Nucleus accumbens (tissue), 56 donors: ENCODE measurements at places on chromosomes 6 and 20.

DNA sequence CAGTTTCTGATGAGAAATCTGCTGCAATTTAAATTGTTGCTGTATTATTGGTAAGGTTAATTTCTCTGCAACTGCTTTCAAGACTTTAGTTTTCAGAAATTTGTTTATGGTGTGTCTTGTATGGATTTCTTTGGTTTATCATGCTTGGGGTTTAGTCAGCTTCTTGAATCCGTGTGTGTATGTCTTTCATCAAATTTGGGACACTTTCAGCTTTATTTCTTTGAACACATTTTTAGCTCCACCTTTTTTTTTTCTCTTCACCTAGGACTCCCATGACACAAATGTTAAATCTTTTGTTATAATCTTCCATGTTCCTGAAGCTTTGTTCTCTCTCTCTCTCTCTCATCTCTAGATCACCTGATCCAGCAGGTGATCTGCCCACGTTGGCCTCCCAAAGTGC lies 13.4 kb upstream of the TP53TG5 start:
- DNase-seq = no peak

DNA sequence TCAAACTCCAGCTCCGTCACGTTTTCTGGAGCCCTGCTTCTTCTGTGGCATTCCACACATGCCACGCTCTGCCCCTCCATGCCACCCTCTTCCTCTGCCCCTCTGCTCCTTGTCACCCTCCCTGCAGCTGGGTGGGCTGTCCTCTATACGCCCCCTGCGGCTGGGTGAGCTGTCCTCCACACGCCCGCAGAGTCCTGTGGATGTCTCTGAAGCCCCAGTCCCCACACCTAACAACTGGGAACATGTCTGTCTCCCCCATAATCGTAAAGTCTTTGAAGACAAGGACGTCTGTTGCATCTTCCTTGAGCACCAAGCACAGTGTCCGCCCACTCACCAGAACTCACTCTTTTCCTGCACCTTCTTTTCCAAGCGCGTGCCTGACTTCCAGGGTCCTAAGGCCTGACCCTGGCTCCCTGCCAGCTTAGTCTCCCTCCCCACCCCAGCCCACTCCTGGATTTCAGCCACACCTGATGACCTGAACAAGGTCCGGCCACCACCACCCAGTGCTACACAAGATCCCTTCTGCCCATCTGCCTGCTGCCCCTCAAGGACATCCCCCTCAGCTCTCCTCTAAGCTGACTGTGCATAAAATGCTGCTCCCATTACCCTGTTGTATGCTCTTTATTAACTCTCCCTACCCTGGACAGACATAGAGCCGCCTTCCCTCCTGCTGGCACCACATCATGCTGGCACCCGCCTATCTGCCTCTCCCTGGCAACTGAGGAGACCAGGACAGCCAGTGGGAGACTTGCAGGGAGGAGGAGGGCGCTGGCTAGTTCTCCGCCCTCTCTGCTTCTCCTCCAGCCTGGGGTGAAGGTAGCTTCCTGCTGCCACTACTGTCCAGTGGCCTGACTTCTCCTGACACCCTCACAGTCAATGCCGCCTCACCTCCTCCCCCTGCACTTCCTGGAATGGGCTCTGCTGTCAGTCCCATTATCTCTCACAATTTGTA lies 10.7 kb upstream of the PRR18 start:
- no peak for DNase-seq

GRCh38 chr6:43744491-43744890 lies 25.5 kb upstream of the VEGFA start:
- no peak for DNase-seq

DNA sequence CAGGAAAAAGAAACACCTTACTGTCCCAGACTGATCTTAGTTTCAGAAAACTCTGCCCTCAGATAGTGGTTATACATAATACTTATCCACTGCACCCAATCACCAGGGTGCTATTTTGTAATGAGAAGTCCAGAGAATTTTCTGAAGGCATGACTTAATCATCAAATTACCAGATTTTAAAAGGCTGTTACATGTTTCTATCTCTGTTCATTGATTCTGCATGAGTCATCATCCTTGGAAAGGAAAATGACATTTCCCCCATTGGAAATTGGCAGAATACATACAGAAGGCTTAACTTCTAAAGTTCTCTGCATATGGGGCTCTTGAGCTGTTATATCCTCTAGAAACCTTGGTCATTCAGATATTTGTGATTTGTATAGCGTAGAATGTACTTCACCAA lies 587.9 kb upstream of the FLRT3 start:
- no peak for DNase-seq
